Stimulated activated CD4-positive, alpha-beta T cell treated with anti-CD3 and anti-CD28 coated beads, Interleukin-1b, Interleukin-23, amount 100 ng/mL, for 1 hour (primary cell): ENCODE measurements at places on chromosomes 2 and 18.

GRCh38 chr18:27118973-27119372, 66.1 kb downstream of the CHST9 start:
- DNase-seq: no peak

GRCh38 chr18:79442508-79443221, 46.9 kb downstream of the NFATC1 start:
- no peak for DNase-seq

GRCh38 chr2:69275490-69275889, 111.5 kb downstream of the GFPT1 start:
- no peak for DNase-seq

DNA sequence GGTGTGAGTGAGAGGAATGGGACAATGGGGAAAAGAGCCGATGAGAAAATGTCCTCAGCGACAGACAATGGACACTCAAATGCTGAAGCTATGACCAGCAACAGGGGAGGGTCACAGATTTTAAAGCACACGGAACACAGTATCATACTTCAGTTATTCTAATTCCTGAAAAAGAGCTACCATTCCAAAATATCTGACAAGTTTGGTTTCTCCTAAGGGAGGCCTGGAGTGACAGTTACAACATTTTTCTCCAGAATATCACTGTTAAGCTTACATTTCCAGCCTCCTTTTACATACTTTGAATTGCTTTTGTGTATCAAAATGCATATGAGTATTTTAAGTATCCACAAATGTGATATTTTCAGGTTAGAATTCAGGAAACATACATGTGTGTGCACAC, 321.6 kb upstream of the THUMPD2 start:
- DNase-seq: no peak

- no peak for DNase-seq
Measured at GRCh38 chr2:120917886-120918285, 182.2 kb downstream of the GLI2 start.

DNA sequence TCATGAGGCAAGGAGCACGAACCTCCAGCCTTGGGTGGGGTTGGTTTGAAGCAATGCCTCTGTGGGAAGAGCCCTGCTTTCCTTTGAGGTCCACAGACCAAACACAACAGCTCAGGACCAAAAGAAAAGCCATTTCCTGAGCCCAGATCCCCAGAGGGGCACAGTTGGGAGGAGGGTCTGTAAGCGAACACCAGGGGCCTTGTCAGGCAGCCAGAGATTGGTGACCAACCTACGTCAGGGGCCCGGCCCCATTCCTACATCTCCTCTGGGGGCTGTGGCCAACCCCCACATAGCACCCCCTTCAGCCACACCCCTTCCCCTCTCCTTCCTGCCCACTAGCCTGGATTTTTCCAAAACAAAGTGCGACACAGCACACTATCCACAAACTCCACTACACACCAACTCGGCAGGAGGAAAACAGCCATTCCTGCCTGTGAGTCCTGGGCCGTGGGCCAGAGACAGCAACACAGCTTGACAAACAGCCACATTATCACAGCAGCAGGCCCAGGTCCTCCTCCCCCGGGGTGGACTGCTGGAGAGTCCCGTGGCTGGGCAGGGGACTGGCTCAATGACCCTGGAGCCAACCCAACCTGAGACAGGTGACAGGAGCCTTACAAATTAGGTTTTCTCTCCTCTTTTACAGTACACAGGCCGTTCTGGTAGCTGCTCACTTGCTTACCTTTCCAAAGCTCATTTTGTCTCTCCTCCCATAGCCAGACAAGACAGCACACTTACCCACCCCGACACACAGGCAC, 98.8 kb downstream of the TNS1 start:
- no peak for DNase-seq

GRCh38 chr2:37820471-37820986, 104.6 kb upstream of the RMDN2 start:
- DNase-seq: no peak

DNA sequence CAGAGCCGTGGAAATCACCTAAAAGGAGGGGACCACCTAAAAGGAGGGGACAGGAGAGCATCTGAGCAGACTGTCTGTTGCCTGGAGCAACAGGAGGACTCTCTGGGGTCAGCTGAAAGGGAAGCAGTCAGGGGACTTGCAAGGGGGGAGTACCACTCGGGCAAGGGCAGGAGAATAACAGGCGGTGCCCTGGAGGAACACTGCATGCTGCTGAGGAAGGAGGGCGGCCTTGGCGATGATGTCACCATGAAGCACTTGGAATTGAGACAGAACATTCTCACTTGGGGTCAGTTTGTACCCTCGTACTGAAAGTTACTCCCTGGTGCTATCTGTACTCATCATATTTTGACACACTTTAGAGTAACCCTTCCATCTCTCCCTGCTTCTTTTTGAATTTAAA, 18.4 kb downstream of the SIX3 start:
- no peak for DNase-seq

DNA sequence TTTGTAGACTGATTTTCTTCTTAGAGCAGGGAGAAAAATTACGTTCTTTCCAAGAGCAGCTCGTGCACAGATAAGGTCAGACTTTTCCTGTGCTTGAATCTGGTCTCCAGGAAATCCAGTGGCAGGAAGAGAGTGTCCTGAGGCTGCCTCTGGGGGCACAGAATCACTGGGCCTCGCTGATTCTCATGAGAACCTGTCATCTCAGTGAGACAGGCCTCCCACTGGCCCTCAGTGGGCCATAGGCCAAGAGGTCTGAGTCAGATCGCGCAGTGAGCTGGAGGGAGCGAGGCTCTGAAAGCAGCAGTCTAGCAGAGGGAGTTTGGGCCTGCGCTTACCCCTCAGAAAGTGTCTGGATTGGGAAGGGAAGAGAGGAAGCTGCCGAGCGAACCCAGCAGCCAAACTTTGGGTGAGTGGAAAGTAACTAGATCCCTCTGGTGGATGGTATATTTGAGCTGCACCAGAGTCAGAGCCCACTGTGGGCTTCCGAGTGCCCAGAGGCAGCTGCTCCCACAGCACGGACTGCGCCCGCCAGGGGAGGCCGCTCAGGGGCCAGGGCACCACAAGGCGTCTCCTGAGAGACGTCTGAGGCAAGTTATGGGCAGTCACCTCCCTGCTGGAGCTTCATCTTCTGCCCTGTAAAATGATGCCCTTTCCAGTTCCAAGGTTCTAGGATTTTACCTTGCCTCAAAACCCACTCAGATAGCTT, 8.2 kb downstream of the GDF7 start:
- no peak for DNase-seq

DNA sequence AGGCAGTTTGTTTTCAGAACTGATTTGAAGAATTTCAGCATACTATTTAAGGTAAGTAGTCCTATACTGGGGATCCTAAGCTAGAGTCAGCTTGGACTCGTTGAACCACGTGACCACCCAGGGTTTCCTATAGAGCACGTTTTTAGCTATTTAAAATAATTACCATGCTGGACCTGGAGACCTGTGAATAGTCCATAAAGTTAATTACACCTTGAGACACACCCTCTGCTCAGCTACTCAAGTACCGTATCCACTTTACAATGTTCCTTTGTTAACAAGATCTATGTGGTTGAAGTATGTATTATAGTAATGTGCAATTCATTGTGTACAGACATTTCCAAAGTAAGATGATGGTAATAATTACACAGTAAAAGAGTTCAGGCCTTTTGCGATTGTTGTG, 67.6 kb downstream of the CRIM1 start:
- DNase-seq: no peak

- no peak for DNase-seq
Measured at GRCh38 chr18:2636126-2636631, 19.3 kb upstream of the SMCHD1 start.

DNA sequence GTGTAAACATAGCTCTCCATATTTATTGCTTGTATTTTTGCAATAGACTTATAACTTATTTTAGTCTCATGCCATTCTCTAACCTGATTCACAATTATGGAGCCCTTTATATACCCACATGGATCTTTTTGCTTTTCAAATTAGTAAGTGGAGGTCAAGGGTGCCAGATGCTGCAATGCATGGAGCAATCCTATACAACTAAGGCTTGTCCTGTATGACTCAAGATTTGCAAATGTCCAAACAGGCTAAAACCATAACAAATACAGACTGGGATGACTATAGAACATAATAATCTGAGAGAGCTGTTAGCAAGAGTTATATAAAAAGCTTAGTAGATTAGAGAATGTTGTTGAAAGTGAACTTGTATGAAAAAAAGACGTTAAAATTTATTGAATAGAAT, 690.4 kb upstream of the NRXN1 start:
- no peak for DNase-seq

GRCh38 chr2:157320409-157320808, 5.2 kb downstream of the ERMN start:
- no peak for DNase-seq

DNA sequence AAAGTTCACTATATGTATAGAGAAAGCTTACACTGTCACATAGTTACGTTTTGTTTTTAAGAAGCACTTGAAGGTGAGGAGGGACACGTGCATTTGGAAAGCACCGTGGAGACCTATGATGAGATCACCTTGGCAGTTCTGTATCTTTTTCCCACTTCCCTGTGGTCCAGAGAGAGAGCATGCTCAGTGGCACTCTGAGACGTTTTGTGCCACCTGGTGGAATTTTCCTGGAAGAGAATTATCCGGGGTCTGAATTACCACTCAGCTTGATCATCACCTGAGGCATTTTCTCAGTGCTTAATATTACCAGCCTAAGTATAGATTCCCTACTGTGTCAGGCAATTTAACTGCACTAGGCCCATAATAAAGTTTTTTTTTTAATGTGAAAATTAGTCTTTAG, 469.4 kb upstream of the SMIM21 start:
- DNase-seq: no peak

DNA sequence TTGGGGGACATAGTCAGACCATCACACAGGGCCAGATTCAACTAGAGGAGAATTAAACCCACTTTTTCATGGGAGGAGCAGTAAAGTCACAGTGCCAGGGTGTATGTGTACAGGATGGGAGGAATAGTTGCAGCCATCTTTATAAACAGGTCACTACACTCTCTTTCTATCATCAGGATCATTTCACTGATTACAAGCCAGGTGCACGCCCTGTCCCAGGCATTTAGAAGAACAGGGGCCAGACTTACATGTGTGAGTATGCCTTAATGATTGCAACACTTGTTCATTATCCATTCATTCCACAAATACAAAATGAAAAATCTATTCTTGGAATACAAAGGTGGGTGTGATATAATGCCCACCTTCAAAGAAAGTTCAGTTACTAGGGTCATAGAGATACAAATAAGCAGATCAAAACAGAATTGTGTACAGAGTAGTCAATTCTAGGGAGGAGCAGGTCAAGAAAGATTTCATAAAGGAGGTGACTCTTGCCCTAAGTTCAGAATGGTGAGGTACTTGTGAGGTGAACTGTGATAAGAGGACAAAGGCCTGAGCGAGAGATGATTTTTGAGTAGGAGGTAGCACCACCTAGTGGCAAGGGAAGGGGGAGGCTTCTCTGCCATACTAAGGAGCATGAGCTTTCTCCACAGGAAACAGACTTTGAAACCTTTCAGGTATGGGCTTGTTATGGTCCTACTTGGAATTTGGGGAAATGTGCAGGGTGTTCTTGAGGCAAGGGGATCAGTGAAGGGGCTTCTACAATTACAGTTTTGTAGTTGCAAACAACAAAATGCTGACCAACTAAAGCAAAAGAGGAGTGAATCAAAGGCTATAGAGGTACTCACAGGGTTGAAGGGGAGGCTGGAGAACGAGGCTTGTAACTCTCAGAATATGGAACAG, 156.3 kb downstream of the SUCLG1 start:
- no peak for DNase-seq

GRCh38 chr2:27135478-27135955, 1.1 kb upstream of the PREB start:
- DNase-seq: no peak

DNA sequence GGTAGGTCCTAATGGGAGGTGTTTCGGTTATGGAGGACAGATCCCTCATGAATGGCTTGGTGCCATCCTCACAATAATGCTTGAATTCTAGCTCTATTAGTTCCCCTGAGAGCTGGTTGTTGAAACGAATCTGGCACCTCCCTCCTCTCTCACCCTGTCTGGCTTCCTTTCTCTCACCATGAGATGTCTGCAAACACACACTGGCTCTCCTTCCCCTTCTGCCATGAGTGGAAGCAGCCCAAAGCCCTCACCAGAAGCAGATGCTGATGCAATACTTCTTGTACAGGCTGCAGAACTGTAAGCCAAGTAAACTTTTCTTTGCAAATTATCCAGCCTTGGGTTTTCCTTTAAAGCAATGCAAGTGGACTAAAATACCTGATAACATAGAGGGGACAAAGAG, 86.6 kb downstream of the RND3 start:
- no peak for DNase-seq

GRCh38 chr2:69770193-69770702, 28.3 kb downstream of the ANXA4 start:
- no peak for DNase-seq

DNA sequence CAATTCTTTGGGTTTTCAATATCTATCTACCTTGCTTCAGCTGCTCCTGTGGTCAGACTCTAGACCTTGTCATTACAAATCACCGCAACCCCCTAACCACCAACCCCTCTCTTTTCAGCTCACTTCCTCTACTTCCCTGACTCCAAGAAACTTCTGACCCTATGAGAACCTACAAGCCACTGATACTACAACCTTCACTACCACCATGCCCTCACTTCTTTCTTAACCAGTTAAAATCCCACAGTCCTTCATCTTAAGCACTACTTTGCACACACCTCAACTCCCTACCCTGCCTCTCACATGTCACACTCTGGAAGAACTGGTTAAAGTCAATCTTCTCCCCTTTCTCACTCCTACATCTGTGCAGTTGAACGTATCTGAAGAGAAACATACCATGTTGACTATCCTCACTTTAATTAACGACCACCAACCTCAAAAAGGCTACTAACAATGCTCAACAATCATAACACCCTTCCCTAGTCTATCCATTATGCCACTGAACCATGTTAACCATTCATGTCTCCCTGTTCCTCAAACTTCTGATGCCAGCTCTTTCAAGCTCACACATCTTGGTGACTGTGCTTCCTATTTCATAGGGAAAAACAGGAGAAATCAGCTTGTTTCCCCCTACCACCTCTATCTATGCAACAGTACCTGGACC, 12.6 kb downstream of the EIF2AK3 start:
- DNase-seq: no peak

DNA sequence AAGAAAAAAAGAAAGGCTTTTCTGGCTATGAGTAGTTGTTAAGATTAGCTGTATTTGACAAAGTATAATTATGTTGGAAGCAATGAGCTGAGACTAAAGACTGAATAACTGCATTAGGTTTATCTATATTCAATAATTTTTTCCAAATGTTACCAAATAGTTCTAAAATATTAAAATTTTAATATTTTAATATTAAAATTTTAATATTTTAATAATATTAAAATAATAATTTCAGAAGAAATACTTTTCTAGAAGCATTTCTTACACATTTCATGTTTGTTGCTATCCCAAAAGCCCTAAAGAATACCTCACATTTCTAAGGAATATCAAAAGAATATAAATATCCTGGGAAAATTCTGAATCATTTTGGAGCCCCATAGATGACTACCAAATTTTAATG, 74.7 kb downstream of the LRP2 start:
- DNase-seq: no peak
